ENCODE measurements at places on chromosomes 5 and 9. TPM values are rescaled to one million over a fixed set of nuclear protein-coding genes. Genes with fewer than 3 reads are reported as not detected.

DNA sequence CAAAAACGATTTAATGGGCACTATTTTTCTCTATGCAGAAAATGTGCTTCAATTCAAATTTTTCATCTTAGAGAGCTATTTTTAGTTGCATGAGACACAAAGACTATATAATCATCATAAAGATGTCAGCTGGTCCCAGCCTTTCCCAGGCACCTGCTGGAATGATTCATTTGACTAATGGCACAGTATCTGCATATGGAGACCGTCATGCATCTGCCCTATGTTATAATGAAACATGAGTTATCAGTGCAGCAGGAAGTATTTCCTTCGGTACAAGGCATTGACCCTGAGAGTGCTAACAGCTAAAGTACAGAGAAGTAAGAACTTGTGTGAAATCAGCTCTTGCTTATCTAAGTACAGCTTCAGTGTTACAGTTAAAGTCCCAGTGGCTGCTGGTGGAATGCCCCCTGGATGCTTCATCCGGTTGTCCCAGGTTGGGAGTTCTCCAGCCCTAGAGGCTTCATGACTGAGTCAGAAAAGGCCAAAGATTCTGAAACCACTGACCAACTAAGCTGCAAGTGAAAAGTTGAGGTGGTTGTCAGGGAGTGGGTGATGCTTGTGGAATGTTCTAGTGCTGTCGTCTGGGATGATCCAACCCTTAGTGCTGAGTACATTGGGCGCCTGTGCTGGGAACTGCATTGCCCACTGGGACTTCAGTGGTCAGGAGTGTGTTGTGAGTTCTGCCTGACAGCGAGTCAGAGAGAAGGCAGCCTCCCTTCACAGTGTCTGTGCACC lies 57.2 kb downstream of the MTRR start:
- H3K36me3 ChIP-seq: no peaks in the 10 kb centered on the region
- H3K27ac ChIP-seq: no peak overlapping the region
- H3K27me3 ChIP-seq: no peaks in the 10 kb centered on the region
- H3K4me1 ChIP-seq: no peaks in the 10 kb centered on the region

GRCh38 chr5:63554191-63554590 lies 408.1 kb downstream of the HTR1A start:
- no peak overlapping the region for H3K4me3 ChIP-seq
- no peaks in the 10 kb centered on the region for H3K4me1 ChIP-seq
- no peak for DNase-seq
- no peaks in the 10 kb centered on the region for H3K27me3 ChIP-seq

DNA sequence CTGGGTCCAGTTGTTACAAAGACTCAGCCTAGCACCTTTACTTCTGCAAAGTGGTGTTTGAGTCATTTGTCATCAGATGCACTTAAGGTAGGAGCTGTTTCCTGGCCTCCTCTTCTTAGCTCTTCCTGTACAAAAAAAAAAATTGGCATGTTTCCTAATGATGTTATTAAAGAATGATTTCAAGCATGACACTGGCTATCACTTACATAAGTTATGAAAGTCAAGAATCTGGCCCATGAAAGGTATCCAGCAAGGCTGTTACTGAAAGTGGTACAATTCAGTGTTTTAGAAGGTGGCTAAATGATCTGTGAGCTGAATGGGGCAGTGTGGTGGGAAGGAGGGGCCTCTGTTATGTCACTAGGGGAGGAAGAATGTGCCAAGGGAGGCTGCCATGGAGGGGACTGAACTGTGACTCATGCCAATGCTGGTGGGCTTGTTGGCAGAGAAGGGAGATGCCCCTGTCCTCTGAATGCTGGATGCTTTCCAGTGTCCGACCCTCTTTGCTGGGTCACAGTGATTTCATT lies 175.1 kb upstream of the MAP1B start:
- H3K4me1 ChIP-seq: peaks cover 15% of the 10 kb centered on the region
- H3K27me3 ChIP-seq: no peaks in the 10 kb centered on the region
- DNase-seq: no peak
- H3K27ac ChIP-seq: peak overlapping the region; percentile 63
- no peaks in the 10 kb centered on the region for H3K36me3 ChIP-seq
- H3K4me3 ChIP-seq: no peak overlapping the region

GRCh38 chr5:128596071-128596470 lies 58.0 kb upstream of the FBN2 start:
- H3K4me1 ChIP-seq: peaks cover 4% of the 10 kb centered on the region
- H3K36me3 ChIP-seq: no peaks in the 10 kb centered on the region
- no peaks in the 10 kb centered on the region for H3K27me3 ChIP-seq
- H3K4me3 ChIP-seq: no peak overlapping the region
- no peak overlapping the region for H3K27ac ChIP-seq
- DNase-seq: no peak

DNA sequence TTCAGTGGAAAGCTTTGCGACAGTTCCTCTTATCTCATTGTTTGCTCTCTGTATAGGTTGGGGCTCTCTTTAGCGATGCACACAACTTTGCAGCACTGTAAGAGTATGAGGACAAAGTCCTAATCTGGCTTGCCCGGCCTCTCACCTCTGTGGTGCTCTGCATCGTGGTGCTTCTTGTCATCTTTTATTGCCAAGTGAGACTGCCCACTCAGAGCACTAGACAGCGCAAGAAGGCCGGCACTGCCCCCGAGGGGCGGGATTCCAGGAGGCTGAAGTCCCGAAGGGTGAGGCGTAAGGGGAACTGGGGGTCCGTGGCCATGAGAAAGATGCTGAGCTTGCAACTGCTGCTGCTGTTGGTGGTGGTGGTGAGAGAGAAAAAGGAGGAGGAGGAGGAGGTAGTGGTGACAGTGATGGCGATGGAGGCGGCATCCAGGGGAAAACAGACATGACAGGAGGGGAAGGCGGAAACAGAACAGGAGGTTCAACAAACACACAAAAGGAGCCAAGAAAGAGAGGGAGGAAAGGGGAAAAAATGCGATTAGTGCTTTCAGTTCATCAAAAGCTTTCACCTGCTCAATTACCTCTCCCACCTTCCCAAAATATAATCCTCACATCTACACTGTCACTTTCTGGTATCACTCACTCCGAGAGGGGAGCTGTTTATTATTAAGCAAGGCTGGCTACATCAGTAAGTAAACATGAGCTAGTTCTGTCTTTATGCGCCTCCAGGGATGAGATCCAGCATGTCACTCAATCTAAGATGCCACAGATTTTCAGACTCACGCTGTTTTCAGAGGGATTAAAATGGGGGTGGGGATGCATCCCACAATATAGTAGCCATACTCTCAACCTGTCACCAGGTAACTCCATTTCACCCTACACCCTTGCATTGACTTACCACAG lies 55.1 kb downstream of the TLE1 start:
- peaks cover 51% of the 10 kb centered on the region for H3K4me1 ChIP-seq
- H3K4me3 ChIP-seq: no peak overlapping the region
- H3K27ac ChIP-seq: peak overlapping the region; percentile 44
- no peaks in the 10 kb centered on the region for H3K27me3 ChIP-seq

DNA sequence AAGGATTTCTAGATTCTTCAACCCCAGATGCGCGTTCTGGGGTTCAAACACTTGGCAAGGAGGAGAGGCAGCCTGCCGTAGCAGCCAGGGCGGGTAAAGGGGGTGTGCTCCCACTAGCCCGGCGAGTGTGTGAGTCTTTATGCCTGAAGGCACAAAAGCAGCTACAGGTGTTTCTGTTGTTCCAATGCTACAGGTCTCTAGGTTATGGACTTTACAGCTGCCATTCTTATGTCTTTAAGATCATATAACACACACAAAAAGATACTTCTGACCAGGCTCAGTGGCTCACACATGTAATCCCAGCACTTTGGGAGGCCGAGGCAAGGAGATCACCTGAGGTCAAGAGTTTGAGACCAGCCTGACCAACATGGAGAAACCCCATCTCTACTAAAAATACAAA lies 133.6 kb upstream of the RETREG1 start:
- H3K4me1 ChIP-seq: no peaks in the 10 kb centered on the region
- H3K27me3 ChIP-seq: no peaks in the 10 kb centered on the region
- H3K27ac ChIP-seq: no peak overlapping the region

DNA sequence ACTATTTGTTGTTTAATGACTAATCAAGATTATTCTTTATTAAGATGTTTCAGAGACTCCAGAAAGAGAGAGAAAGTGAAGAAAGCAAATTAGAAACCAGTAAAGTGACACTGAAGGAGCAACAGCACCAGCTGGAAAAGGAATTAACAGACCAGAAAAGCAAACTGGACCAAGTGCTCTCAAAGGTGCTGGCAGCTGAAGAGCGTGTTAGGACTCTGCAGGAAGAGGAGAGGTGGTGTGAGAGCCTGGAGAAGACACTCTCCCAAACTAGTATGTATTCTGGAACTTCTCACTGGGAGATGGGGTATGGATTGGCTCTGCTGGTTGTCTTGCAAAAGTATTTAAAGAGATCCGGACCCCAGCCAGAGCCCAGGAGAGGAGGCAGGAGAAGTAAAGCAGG lies 33.6 kb downstream of the RAB14 start:
- no peaks in the 10 kb centered on the region for H3K4me1 ChIP-seq
- H3K4me3 ChIP-seq: no peak overlapping the region
- H3K36me3 ChIP-seq: no peaks in the 10 kb centered on the region
- no peak overlapping the region for H3K27ac ChIP-seq

DNA sequence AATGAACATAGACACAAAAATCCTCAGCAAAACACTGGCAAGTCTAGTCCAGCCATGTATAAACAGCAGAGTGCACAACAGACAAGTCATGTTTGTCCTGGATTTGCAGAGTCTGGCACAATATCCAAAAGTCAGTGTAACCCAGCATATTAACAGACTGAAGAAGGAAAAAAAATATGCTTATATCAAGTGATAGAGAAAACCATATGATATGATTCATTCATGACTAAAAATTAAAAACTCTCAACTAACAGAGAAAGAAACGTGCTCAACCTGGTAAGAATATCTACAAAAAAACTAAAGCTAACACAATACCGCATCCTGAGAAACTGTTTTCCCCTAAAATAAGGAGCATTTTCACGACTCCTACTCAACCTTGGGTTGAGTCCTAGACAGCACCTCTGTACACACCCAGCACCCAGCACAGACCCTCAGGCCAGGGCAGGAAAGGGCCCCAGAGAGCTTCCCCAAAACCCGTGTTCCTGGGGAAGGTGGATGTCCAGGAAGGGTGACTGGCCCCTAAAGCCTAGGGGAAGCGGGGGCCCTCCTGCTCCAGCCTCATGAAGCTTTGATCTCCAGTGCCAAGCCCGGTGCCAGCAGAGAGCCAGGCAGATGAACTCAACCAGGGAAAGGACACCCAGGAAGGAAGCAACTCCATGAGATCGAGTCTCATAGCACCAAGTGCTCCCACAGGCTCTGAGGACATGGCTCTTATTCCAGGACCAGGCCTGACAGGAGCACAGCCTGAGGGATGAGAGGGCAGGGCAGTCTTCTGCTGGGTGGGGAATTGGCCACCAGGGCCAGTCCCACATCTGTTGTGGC lies 38.9 kb downstream of the ADAMTS2 start:
- H3K27ac ChIP-seq: no peak overlapping the region
- DNase-seq: no peak
- H3K4me3 ChIP-seq: no peak overlapping the region
- H3K27me3 ChIP-seq: no peaks in the 10 kb centered on the region

- H3K36me3 ChIP-seq: peaks cover 23% of the 10 kb centered on the region
- H3K27me3 ChIP-seq: no peaks in the 10 kb centered on the region
- no peak overlapping the region for H3K4me3 ChIP-seq
- no peak for DNase-seq
- no peaks in the 10 kb centered on the region for H3K4me1 ChIP-seq
Observed at GRCh38 chr5:150034662-150035061, 34.1 kb downstream of the HMGXB3 start.

DNA sequence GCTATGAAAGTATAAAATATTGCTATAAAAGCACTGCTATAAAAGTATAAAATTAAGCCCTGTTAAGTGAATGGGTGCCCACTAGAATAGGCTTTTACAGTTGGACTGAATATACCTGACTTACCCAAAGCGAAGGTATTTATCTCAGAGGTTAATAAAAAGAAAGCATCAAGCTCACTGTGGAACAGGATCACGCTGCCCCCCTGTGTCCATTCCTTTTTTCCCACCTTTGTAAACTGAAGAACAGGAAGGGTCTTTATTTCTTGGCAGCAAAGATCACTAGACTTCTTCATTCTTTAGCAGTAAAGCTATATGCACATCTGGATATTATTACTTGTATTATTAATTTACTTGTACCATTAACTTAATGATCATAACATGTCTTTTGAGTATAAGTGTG lies 22.1 kb upstream of the PLPP6 start:
- H3K4me3 ChIP-seq: no peak overlapping the region
- H3K36me3 ChIP-seq: no peaks in the 10 kb centered on the region
- no peak overlapping the region for H3K27ac ChIP-seq

DNA sequence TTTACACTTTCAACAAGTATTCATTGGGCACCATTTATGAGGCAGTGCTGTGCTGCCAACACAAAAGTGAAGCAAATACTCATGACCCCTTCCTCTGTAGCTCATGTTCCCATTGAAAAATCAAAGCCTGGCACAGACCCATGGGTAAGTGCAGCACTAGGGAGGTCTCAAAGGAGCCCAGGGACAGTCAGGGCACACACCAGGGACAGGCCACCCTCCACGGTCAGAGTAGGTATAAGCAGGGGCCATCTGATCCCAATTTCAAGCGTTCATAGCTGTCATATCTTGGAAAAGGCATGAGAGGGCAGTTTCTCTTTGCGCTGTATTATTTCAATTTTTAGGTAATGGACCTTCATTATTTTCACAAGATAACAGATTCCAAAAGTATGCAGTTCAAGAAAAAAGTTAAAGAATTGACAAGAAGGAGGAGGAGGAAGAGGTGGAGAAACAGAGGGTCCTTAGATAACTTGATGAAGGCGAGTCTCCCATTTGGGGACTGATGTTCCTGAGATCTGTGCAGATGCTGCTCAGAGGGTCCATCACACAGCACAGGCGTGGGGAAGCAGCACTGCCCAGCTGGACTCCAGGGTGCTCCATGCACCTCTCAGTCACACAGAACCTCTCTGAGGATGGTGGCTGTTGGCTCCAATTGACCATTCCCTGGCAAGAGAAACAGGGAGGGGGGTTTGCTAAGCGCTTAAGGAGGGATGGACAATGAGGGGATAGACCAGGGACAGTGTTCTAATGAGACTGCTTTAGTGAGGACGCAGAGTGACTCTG lies 7.5 kb downstream of the CTSL start:
- H3K4me1 ChIP-seq: no peaks in the 10 kb centered on the region
- DNase-seq: no peak
- H3K4me3 ChIP-seq: no peak overlapping the region

DNA sequence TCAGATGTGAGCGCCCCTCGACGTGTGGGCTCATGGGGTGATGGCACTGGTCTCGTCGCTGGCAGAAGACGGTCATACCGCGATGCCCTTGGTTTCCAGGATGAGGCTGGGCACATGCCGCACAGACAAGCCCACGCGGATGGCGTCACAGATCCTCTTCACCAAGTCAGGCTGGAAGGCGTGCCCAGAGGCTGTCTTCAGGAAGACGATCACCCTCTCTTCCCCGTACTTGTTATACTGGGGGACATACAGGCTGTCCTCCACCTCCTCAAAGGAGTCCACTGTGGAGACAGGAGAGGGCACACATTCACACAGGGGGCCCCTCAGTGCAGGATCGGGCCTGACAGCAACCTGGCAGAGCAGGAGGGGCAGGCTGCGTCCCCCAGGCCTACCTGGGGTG lies 41.9 kb upstream of the ZNF354A start:
- no peak for DNase-seq
- H3K27ac ChIP-seq: no peak overlapping the region

PCDHGC3 gene
- total RNA-seq: 40.4 TPM

SHB gene
- 9.4 TPM for total RNA-seq

CDH12 gene
- total RNA-seq: 0.30 TPM

CNTFR gene
- total RNA-seq: 19.8 TPM

PLPP7 gene
- total RNA-seq: 24.6 TPM

LIX1 gene
- total RNA-seq: under 0.01 TPM
